Coronary artery (tissue), 2 donors: ENCODE measurements at places on chromosomes 7 and 10.

DNA sequence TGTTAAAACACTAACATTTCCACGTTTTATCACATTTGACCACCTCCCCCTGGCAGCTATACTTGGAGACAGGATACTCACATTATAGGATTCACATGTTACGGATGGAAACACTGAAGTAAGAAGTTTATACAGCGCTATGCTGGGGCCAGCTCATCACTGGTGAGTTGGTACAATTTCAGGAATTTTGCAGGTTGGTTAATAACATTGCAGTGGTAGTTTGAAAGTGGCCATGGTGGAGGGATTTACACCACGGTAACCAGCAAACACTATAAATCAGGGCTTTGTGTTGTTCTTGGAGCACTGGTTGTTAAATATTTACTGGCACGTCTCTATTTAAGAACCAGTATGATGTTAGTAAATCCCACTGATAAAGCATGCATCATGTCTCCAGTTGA is 174.0 kb downstream of the GFRA1 start:
- no peak for DNase-seq

- DNase-seq = no peak
Observed at GRCh38 chr7:138449580-138449979, 10.5 kb upstream of the TRIM24 start.

- no peak for DNase-seq
Observed at GRCh38 chr10:106830006-106830405, 334.5 kb downstream of the SORCS1 start.

GRCh38 chr10:84537447-84537931 is 209.1 kb downstream of the CCSER2 start:
- no peak for DNase-seq

- DNase-seq = no peak
Observed at GRCh38 chr10:44902941-44903545, 8.1 kb upstream of the TMEM72 start.
